ENCODE measurements at places on chromosomes 16 and 17.

- DNase-seq = no peak
Measured at GRCh38 chr16:24208710-24209109, 47.4 kb upstream of the CACNG3 start.

GRCh38 chr17:3796110-3796821 is 4.7 kb downstream of the ITGAE start:
- no peak for DNase-seq

DNA sequence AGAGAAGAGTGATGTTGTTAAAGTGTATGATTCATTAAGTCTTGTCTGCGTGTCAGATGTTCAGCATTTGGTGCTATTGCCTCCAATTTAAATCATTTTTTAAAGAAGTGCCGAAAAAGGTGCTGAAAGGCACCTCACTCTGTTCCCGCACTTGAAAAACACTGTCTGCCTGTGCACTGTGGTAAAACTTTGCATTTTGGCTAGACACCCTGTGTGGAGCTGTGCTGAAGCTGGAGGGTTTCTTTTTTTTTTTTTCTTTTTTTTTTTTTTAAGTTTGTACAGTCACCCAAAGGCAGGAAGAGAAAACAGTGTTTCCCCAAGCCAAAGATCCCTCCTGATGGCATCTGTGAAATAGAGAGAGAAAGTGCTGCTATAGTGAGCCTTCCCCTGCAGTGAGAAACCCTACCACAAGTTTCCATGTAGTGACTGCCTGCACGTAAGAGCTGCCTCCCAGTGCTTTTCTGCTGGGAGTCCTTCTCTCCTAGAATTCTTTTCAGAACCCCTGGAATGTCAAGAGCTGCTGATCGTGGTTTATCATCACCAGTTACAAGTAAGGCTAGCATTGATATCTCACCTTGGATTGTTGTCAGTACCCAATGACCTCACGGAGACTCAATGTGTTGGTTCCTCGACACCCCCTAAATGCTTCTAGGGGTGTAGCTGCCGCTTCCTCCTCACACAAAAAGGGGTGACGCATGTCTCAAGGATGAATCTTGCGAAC is 116.0 kb upstream of the SOX9 start:
- peak; percentile 27 for DNase-seq

- DNase-seq = no peak
Measured at GRCh38 chr16:66422366-66422765, 4.7 kb upstream of the BEAN1 start.

DNA sequence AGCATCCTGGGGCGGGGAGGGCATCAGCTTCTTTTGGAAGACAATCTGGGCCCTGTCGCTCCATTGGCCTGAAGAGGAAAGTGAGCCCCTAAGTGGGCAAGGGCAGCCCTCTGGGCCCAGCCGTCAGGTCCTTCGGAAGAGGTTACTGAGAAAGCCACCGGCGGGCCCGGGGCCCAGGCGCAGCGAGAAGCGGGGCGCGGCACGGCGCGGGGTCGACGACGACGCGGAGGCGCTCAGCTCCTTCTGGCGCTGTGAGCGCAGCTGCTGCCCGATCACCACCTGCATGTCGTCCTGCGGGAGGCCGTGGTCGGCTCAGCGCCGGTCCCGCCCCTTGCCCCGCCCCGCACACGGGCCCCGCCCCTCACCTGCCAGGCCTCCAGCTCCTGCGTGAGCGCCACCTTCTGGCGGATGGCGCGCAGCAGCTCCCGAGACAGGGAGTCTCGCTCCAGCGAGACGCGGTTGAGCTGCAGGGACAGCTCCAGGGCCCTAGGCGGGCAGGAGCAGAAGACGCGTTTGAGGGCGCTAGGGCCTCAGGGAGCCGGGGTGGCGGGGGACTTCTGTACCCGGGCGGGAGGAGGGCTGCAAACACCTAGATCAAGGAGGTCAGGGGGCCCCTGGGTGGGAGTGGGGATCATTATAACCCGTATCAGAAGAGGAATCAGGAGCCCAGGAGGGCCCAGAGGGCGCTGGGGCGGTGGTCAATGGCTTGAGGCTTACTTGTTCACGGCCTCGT is 4.3 kb downstream of the THOC6 start:
- peak; percentile 19 for DNase-seq

GRCh38 chr16:71467810-71468209 is 5.8 kb upstream of the ZNF23 start:
- DNase-seq = no peak

GRCh38 chr17:49459401-49459984 is 35.6 kb upstream of the NGFR start:
- no peak for DNase-seq

DNA sequence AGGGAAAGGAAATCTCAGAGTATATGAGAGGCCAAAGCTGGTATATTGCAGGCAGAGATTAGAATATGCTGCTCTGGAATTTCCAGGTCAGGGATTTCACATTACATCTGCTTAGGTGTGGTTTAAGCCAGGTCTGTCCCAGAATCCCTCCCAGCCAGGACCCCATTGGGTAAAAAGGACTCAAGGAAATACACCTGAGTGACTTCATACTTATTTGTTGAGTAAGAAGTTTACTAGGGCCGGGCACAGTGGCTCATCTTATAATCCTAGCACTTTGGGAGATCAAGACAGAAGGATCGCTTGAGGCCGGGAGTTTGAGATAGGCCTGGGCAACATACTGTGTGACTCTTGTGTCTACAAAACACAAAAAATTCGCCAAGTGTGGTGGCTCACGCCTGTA is 7.2 kb downstream of the PIPOX start:
- no peak for DNase-seq

DNA sequence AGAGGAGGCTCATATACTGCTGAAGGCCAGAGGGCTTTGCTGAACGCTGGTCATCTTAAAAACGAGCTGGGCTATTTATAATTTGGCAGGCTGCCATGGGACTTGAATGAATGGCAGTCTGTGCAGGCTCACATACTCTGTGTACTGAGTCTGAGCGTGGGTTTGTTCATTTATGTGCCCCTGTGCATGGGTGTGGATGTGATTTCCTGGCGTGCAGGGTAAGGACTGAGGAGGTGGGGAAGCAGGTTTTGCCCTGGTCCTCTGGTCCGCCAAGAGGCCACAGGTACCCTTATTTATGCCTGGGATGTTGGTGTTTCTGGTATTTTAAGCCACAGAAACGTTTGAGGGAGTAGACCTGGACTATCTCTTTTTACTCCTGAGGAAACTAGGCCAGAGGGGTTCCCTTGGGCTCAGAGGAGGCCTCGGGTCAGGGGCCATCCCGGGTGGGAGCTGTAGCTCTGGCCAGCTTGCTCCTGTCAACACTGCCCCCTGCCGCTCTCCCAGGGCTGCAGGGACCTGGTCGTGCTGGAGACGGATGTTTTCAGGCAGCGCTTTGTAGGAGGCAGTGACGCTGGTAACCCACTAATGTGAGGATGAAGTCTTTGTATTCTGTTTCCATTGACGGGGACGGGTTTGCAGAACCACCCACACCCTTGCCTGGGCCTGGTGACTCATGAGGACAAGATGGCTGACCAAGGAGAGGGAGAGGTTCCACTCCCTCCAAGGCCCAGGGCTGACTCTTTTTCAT is 184.4 kb downstream of the MSI2 start:
- peak; percentile 40 for DNase-seq

DNA sequence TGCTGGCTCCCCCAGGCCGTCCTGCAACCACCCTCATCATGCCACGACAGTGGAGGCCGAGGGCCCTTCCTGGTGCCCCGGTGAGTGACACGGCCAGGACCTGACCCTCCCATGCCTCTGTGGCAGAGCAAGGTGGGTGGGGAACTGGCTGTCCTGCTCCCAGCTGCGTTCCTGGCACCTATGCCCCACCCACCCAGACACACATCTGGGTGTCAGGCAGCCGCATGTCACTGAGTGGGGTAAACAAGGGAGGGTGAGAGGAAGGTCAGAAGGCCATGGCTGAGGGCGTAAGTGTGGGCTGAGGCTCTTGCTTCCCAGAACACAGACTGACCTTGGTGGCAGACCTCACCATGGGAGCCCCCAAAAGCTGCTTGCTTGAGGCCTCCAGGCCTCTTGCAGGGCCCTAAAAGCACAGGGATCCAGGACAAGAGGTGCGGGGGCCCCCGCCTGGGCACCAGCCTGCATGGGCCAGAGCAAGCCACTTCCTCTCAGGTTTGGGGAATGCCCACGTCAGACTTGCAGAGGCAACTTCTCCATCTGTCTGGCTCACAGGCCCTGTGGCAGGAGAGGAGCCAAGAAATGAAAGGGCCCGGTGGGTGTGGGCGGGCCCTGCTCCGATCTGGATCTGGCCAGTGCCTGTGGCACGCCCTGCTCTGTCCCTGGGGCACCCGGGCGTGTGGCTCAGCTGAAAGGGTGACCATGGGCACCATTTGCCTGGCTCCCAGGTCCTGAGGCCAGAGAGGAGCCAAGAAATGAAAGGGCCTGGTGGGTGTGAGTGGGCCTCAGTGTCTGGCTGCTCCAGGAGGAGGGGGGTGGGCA is 3.9 kb upstream of the CCDC57 start:
- DNase-seq = no peak

DNA sequence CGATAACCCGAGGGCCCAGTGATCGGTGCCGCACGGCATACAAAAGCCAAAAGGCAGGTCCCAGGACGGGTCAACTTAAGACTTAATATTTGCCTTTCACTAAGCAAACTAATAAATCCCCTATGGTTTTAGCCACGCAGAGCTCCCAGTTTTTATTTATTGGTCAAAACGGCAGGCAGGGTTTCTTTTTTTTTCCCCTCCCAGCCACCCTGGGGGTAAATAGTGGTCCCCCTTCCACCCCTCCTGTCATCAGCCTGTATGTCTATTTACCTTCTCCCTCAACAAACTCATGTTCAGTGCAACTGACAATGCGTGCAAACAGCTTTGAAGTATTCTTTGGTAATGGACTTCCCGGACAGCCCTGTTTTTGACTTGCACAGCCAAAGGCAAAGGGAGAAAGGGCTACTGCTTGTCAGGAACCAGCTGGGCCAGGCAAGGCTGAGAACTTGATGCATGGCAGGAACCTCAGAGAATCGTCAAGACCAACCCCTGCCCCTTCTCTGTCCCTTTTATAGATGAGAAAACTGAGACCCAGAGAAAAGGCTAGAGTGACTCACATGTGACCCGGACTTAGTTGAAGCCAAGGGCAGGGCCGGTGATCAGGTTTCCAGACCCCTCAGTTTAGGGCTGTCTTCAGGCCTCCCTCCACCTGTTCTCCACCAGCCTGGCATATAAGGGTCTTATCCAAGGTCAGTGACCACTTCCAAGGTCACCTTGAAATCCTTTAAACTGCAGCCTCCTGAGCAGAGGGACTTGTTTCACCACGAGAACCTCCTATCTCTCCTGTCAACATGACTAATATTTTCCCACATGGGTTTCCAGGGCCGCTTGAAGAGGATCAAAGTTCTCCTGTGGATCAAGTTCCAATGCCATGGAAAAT is 279.0 kb downstream of the SOX9 start:
- no peak for DNase-seq

DNA sequence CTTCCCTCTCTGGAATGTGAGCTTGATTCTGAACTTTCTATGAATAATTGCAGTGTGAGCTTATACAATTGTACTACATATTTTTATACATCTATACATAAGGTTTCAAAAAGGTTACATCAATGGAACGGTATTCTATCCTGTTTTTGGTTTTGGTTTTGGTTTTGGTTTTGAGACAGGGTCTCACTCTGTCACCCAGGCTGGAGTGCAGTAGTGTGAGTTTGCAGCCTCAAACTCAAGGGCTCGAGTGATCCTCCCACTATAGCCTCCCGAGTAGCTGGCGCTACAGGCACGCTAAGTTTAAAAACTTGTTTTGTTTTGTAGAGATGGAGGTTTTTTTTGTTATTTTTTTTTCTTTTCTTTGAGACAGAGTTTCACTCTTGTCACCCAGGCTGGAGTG is 1.1 kb downstream of the CTRB1 start:
- DNase-seq = no peak

DNA sequence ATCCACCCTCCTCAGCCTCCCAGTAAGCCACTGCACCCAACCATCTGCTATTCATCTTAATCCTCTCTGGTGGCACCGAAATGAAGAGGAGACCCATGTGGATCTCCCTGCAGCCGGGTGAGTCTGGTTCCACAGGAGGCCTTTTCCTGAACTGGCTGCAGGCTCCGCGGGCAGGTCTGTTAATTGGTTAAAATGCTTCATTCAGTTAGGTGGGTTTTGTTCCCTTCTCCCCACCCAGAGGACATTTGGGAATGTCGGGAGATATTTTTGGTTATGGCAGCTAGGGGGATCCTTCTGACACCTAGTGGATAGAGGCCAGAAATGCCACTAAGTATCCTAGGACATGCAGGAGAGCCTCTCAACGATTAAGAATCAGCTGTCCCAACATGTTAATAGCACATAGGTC is 16.7 kb downstream of the C16orf54 start:
- DNase-seq = no peak

DNA sequence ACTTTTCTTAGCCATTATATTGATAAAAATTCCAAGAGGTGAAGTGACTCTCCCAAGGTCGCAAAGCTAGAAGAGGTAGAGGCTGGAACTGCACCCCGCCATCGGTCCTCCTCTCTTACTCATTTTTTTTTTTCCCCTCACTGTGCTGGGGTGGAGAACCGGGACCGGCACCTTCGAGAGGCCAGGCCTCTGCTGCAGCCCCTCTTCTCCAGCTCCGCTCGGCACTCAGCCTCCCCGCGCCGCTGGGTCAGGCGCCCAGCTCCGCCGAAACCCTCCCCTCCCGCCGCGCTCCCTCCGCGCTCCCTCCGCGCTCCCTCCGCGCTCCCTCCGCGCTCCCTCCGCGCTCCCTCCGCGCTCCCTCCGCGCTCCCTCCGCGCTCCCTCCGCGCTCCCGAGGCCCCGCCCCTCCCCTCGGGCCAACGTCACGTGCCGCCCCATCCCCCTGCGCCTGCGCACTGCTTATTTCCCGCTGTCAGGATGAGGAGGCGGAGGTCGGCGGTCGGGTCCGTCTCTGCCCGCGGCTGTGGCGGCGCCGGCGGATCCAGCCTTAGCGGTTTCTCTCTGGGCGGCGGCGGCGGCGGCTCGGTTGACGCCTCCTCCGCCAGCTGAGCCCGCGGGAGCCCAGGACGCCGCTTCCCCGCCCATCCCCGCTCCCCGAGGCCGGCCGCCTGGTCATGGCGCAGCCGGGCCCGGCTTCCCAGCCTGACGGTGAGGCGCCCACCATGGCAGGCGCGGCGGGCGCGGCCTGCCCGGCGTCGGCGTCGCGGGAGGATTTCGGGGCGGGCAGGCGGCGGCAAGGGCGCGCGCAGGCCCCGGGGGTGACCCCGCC is at the start of gene RABEP1:
Gene RABEP1 (plus strand): TSS at position 471 of the 828 bp plus-strand sequence. CDS start 203 bp downstream, at position 674.
- peak; percentile 76 for DNase-seq

DNA sequence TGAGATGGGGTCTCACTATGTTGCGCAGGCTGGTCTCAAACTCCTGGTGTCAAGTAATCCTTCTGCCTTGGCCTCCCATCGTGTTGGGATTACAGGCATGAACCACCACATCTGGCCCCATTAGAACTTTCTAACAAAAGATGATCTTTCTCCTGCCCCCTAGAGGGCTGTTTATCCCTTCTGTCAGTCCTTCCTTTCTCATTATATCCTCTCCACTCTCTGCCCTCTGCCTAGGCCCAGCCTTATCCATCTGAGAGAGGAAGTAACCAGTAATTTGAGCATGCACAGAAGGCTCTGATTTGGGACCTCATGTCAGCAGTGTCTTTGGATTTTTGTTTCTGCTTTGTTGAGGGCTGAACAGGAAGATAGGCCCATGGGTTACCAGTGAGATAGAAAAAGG is 4.4 kb upstream of the DHX40 start:
- DNase-seq = no peak

GRCh38 chr16:8740775-8741355 is 56.6 kb downstream of the TMEM186 start:
- DNase-seq = no peak

Data from skin of body (tissue), 3 donors.